ENCODE measurements at places on chromosomes 4 and X.

DNA sequence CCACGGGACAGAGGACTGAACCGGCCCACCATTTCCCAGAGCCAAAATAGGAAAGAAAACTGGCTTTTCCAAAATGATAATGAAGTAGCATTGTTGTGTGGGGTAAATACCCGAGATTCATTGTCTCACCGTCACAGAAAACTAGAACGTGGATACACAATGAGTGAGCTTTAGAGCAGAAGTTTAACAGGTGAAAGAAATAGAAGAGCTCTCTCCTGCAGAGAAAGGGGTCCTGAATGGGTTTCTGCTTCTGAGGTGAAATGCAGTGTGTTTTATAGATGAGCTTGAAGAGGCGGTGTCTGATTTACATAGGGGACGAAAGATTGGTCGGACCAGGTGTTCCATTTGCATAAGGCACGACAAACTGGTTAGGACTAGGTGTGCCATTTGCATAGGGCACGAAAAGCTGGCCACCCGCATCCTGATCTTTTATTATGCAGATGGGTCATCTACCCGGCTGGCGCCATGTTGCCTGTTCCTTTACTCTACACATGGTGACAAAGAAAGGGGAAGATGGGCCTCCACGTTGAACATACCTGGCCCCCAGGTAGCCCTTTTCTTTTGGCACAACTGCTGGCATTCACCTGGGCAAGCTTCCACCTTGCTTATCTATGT is 118.1 kb downstream of the ATXN3L start:
- DNase-seq: no peak

GRCh38 chrX:134258202-134258601 is 21.2 kb downstream of the CCDC160 start:
- DNase-seq: no peak

- no peak for DNase-seq
Measured at GRCh38 chrX:46599051-46599560, 25.5 kb downstream of the CHST7 start.

DNA sequence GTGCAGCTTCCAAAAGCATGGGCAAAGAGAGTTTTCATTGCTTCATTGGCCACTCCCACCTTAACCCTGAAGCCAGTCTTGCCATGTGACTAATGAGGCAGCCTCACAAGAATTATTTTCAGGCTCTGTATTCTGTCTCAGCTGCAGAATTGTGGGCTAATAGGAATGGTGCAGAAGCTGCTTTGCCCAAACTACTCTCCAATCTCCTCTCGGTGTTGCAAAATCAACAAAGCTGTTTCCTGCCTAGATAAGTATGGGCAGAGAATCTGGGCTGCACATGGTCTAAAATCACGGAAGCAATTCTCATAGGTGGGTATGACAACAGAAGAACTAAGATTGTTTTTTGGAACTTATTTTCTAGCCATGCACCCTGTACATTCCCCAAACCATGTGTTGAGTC is 31.4 kb downstream of the PPP1R2C start:
- DNase-seq: no peak

GRCh38 chrX:56766554-56767347 is 37.7 kb downstream of the NBDY start:
- DNase-seq: no peak

- DNase-seq: no peak
Measured at GRCh38 chrX:133335027-133335426, 80.3 kb downstream of the GPC4 start.

DNA sequence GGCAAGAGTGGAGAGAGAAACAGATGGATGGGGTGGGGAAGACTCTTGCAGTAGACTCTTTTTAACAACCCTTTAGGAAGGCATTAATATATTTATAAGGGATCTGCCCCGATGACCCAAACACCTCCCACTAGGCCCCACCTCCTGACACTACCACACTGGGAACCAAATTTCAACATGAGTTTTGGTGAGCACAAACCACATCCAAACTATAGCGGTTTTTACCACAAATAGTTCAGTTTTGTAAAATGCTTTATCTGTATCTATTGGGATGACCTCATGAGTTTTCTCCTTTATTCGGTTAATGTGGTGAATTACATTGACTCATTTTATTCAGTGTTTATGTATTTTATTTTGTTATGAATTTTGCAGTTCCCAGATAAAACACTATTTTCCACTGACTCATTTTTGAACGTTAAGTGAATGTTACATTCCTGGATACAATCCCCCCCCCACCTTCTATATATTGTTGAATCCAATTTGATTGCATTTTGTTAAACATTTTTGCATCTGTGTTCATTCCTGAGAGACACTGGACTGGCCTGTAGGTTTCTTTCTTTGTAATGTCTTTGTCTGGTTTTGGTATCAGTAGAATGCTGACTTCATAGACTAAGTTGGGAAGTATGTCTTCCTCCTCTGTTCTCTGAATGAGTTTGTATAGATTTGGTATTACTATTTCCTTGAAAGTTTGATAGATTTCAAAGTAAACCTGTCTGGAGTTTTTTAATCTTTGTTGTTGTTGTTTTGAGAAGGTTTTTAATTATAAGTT is 13.9 kb upstream of the CPLX1 start:
- DNase-seq: no peak

- no peak for DNase-seq
Measured at GRCh38 chr4:156113138-156113765, 159.6 kb upstream of the CTSO start.

DNA sequence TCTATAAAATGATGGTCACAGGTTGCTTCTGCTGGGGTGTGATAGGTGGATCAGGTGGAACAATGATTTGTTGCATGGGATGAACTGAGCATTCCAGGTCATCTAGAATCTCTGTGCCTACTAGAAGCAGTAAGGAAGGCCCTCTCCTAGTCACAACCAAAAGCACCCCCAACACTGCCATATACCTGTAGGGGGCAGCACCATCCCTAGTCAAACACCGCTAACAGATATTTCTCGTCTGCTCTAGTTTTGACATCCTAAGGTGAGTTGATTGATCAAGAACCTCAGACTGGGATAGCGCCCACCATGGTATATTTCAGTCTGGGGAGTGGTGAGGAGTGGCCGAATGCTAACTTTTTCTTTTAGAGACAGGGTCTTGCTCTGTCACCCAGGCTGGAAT is 160.2 kb downstream of the NHS start:
- no peak for DNase-seq

DNA sequence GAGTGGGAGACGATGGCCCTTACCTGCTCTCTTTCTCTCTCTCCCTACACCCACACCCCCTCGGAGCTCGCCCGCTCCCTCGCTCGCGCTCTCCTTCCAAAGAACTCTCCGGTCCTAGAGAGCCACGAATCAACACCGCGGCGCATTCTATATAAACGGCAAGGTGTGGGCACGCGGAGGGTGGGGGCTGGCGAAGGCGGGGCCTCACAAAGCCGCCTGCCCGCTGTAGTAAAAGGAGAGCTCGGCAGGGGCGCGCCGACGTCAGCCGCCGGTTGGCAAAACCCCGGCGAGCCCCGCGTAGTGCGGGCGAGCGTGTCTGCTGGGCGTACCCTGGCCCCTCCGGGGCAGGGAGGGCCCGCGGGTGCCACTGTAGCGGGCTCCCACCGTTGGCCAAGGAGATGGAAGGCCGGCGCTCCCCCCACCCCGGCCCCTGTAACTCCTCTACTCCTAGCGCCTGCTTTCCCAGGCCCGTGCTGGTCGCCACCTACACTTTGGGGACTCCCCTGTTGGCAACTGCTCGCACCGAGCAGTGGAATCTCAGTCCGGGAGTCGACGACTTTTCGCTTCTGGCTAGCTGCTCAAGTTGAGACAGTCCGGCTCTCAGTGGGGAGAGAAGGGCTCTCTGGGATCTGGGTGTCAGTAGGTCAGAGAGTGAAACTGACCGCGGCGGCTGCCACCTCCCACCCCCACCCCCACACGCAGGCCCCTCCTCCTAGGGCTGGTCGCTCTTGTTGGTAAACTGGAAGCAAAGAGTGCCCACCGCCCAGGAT is 325.5 kb upstream of the F9 start:
- no peak for DNase-seq

DNA sequence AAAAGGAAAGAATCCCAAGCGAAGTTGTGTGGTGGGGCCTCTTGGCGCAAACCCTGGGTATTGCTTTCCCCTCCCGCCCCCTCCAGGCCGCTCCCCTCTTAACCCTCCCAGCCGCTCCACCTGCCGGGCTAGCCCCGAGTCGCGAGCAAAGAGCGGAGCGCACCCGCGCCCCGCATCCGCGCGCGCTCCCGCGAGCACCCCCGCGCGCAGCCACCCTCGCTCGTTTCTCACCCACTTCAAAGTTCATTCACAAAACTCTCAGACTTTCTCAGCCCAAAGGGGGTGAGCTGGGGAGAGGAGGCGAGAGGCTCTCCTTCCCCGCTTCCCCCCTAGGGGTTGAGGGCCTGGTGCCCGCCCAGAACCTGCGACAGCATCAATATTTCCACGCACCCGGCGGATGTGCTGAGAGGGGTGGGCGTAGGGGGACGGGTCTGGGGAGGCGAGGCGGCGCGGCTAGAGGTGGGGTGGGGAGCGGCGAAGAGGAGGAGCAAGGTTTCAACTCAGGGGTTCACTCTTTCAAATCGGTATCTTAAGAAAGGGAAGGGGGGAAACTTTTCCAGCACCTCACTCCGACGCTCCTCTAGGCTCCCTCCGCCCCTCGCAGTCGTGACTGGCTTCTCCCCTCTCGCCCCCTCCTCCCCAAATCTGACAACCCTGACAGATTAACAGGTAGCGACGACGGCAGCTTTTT is 1.8 kb downstream of the MAML3 start:
- peak; percentile 69 for DNase-seq

DNA sequence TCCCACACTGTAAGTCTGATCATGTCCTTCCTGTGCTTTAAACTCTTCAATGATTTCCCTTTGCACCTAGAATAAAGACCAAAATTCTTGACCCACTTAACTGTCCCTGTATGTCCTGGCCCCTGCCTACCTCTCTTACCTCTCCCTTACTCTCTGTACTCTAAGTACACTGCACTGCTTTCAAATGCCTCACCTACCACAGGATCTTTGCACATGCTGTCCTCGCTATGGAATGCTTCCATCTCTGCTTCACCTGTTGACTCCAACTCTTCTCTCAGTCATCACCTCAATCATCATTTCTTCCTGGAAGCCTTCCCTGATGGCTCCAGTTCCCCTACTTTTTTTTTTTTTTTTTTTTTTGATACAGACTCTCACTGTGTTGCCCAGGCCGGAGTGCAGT is 29.0 kb upstream of the SEPTIN6 start:
- no peak for DNase-seq

GRCh38 chrX:133980406-133980805 is 5.0 kb downstream of the GPC3 start:
- DNase-seq: no peak

DNA sequence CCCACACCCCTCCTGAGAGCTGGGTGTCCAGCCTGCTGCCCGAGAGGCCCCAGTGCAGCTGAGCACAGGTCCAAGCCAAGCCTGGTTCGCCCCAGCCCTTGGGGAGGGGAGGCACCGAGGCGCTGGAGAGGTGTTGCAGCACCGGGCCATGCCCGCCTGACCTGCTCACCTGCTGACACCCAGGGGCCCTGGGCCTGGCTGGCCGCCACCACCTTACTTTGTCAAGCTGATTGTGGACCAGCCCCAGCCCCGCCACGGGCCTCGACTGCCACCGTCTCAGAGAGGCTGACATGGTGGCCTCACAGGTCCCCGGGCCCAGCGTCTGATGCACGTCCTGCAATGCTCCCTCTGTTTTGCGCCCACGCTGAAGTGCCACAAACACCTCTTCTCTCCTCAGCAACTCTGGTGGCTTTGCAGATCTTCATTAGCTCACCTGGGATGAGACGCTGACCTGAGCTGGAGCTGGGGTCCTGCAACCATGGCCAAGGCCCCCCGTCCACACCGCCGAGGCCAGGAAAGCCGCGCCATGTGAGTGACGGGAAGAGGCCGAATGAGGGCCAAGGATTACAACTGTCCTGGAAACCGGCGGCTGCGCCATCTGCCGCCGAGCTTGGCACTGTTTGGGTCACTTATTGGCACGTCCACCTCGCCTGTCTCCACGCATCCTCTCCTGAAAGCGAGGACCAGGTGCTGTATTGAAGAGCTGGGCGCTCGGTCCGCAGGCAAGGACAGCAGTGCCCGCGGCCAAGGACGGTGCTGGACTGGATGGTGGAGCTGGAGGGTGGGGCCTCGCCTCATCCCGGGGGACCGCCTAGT is 7.6 kb downstream of the CPLX1 start:
- no peak for DNase-seq

- no peak for DNase-seq
Measured at GRCh38 chr4:147683188-147683591, 773 bp downstream of the PRMT9 start.

DNA sequence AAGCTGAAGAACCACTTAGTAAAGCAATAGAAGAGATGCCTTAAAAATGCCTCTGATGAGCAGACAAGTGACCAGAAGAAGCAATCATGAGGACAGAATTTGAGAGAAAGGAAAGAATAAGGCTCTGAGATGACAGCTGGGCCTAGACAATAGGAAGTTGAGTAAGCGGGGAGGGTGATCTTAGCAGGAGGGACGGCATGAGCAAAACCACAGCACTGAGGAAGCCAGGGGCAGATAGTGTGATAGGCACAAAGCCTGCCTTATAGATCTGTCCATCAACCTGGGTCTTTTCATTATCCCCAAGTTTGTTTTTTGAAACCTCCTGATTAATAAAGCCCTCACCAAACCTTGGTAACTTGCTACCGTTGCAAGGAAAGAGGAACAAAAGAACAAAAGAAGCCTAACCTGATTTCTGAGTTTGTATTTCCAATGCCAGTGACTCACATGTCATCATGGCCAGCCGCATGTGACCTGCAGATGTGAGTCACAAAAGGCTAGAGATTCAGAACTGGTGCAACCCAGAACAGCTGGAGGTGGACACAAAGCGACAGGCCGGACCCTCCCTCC is 55.7 kb upstream of the PPARGC1A start:
- DNase-seq: no peak

DNA sequence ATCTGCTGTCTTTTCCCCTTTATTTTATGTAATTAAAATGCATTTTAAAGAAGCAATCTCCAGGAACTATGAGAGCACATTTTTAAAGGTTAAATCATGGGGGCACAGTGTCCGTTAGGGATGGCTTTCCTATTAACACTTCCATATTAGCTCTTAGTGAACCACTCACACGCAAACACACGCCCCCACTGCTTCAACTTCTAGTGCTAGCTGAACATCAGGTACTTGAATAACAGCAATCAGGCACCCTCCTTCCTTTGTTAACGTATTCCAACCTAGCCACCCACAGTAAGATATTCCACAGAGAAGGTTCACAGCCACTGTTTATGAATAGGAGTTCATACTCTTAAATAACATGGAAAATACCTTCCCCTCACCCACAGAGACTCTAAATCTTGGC is 9.3 kb downstream of the TMEM255A start:
- DNase-seq: no peak

- no peak for DNase-seq
Measured at GRCh38 chr4:122700178-122700725, 32.3 kb upstream of the BBS12 start.
